ENCODE measurements at places on chromosomes 4 and X.

GRCh38 chr4:185412412-185412811, 13.4 kb downstream of the UFSP2 start:
- no peak for DNase-seq

DNA sequence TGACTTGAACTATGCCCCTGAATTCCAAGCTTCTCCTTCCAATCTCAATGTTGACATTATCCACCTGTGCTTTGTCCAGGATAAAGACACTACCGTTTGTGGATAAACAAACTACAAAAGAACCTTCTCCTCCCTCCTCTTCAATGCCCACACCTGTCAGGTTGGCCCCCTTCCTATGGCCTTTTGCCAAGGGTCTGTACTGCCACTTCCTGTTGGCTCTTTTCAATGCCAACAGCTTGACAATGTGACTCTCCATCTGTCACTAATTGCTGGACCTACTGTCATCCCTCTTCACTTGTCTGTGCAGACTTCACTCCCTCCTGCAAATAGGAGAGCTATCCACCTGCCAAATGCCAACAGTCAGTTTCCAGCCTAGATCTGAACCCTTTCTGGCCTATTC, 35.8 kb upstream of the MID1 start:
- no peak for DNase-seq

GRCh38 chr4:87565746-87566145, 36.6 kb upstream of the SPARCL1 start:
- DNase-seq: no peak

DNA sequence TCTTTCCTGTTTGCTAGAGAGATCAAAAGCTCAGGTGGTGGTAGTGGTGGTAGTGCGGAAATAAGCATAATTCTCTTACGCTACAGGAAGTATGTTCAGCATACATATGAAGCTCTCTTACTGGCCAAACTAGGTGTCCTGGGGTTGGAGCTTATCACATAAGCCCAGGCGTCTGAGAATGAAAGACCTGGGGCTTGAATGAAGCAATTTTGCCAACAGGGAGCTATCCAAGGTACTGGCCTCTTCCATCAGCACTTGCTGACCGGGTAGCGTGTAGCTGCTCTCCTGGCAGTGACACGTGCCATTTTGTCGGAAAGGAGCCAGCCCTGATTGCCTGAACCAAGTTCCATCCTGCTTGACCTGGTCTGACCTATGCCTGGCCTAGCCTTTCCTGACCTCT, 65.9 kb upstream of the HPF1 start:
- peak; percentile 69 for DNase-seq

GRCh38 chr4:108607079-108607815, 13.1 kb upstream of the RPL34 start:
- DNase-seq: no peak

DNA sequence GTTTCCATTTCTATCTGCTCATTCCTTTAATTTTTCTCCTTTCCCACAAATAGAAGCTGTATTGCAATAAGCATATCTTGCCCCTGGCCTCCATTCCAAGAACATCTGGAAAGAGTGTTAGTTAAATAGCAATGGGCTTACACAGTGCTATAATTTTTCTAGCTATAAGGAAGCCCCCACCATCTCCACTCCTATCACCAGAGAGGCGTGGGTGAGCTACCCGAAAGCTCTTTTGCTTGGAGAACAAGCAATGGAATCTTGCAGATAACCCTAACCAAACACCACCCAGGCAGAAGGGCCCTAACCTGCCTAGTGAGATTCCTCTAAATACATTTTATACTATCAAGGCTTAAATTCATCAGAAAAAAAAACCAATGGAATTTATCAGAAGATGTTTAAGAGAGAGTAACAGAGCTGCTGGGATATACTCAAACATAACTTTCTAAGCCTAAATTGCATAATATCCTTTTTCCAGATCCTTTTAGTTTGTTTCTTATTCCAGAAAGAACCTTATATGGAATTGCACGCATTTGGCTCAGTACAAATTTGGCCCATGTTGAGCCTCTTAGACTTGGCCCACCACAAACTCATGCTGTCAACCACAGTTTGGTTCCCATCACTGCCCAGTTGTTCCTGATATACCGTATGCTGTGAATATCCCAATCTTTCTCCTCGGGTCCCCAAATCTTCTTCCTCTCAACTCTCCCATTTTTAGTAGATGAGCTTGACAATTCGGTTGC, 91.6 kb upstream of the PLAC1 start:
- no peak for DNase-seq

DNA sequence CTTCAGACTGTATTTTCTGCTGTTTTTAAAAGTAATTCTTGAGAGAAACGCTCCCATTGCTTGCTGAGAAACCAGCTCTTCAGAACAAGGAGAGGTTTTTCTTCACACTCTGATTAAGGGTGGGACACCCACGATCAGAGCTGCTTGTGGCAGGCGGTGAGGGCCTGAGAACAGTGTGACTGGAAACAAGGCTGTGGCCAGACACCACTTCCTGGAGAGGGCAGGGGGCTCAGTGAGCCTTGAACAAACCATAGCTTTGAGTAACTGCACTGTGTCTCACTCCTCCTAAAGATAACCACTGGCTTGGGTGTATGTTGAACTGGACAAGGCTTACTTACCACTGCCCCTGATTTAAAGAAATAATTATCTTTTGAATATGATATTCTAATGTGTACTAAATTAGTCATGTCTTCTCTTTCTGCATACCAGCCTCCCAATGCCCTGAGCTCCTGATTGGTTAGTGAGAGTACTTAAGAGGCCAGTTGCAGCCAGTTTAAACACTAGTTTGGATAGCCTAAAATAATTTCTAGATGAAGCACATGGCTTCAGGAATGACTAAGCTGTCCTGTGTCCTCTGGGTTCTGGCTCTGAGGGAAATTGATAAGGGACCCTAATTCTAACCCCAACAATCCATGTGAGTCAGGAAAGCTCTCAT, 3.7 kb upstream of the GPR82 start:
- DNase-seq: no peak

DNA sequence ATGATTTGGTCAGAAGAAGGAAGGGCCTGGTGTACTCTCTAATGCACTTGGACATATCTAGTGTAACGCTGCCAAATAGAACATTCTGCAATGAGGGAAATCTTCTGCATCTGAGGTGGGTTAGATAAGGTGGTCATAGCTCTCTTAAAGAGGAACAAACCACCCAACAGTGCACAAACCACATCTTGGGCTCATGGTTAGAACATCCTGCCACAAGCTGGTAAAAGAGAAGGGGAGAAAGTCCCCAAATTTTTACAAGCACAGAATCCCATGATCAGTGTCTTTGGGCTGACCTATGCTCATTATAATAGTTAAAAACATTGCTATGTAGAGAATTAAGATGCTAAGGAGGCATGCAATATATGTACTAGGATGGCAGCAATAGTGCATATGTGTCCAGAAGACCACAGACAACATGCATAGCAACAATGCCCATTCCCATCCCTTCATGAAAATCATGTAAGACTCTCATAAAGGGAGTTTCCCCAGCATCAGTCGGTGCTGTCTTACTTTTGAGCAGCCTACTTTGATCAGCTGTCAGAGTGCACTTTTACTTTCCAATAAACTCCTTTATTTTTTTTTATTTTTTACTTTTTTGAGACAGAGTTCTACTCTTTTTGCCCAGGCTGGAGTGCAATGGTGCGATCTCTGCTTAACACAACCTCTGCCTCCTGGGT, 99.7 kb upstream of the SLC7A11 start:
- no peak for DNase-seq

DNA sequence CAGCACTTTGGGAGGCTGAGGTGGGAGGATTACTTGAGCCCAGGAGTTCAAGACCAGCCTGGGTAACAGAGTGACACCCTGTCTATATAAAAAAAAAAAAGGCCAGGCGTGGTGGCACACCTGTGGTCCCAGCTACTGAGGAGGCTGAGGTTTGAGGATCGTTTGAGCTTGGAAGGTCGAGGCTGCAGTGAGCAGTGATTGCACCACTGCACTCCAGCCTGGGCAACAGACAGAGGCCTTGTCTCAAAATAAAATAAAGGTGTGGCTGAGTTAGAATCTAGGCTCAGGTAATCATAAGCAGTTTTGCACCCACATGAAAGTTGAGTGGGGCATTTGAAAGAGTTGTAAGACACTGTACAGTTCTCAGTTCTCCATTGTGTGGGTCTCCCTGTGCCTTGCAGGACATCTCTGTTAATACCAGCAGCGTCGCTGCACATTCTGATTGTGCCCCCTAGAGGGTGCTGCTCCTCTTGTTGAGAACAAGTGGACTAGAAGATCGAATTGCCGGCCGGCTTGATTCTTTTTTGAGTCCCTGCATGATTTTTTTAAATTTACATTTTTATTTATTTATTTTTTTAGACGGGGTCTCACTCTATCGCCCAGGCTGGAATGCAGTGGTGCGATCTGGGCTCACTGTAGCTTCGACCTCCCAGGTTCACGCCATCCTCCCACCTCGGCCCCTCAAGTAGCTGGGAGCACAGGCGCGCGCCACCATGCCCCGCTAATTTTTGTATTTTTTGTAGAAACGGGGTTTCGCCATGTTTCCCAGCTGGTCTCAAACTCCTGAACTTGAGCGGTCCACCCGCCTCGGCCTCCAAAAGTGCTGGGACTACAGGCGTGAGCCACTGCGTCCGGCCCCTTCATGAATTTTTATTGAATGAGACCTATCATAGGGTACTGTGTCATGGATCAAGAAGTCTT, 73.6 kb upstream of the RBMX start:
- peak; percentile 21 for DNase-seq

GRCh38 chr4:152304220-152304619, 231.7 kb downstream of the FBXW7 start:
- DNase-seq: no peak

DNA sequence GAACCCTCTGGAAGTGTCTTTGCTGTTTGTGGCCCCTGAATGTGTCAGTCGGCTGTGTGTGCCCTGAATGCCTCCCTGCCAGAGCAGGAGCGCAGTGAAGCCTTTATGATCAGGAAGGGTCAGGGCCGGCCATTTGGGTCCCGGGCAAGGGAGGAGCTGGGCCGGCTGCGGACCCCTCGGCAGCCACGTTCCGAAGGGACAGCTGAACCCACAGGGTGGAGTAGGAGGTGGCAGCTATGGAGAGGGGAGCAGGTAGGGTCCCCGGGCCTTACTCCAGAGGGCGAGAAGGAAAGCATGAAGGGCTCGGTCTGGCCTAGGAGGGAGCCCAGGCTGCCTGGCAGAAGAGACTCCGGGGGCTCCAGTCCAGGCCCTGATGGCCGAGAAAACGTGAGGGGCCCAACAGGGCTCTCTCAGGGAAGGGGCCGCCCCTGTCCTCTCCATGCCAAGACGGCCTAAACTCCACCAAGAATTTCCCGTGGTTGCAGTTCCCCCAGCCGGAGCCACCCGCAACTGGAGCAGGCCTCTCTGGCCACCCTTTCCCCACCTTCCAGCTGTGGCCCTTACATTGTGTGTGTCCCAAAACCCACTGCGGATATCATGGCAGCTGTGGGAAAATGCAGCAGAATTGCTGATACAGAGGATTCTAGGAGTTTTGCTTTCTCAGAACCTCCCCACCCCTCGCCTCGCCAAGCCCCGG, 182.2 kb upstream of the STK26 start:
- DNase-seq: no peak

DNA sequence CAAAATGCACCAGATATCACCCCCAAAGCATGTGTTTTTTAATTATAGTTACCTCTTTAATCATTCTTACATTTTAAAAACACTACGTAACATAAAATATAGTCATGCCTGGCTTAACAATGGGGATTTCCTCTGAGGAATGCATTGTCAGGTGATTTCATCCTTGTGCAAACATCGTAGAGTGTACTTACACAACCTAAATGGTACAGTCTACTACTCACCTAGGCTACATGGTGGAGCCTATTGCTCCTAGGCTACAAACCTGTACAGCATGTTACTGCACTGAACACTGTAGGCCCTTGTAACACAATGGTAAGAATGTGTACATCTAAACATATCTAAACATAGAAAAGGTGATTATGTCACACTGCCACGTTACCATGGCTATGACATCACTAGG, 208.6 kb downstream of the SPOCK3 start:
- DNase-seq: no peak

DNA sequence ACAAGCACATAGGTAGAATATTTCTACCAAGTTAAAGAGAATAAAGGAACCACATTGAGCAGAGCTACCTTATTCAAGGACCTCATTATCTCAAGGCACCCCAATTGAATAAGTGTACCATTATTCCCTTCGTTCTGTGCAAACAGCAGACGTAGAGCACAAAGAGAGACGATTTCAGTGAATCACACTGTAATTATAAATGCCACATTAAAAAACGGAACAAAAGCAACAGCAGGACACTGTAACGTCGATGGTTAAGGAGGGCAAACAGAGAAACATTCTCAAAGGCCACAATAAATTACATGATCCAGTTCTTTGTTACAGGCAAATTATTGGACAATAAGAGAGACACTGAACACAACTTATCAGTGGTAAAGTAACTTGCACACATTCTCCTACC, 644.1 kb upstream of the TENM3 start:
- no peak for DNase-seq

DNA sequence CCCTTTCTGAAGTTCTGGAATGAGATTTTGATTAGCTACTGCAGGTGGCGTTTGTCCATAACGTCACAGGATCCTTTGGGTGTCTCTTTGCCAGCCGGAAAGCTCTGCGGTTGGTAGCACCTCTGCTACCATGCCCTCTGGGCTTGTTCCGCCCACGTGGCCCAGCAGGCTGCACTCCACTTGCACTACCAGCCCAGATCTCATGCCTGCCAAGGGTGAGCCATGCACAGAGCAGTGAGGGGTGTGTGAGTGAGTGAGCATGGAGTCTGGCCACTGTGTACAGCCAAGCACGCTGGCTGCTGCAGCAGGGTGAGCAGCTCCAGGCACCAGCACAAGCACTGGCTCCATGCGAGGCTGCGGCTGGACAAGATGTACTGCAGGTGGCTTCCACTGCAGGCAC, 6.6 kb upstream of the HNRNPD start:
- DNase-seq: no peak

DNA sequence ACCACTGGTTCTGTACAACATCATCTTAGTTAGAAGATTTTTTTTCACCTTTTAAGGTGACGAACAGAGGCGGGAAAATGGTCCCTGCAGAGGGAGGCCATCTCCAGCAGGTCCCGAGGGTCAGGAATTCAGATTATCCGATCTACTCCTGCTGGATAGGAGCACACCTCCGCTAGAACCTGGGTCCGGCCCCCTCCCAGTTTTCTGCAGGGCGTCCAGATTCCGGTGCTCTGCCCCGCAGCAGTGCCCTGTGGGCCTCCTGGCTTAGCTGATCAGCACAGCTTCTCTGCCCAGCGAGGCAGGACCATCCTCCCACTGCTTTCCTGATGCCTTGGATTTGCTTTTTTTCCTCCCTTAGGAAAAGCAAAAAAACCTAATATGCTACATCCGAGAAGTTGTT, 2.3 kb downstream of the TBL1X start:
- no peak for DNase-seq

GRCh38 chrX:150421816-150422215, 58.7 kb downstream of the MAMLD1 start:
- DNase-seq: no peak

DNA sequence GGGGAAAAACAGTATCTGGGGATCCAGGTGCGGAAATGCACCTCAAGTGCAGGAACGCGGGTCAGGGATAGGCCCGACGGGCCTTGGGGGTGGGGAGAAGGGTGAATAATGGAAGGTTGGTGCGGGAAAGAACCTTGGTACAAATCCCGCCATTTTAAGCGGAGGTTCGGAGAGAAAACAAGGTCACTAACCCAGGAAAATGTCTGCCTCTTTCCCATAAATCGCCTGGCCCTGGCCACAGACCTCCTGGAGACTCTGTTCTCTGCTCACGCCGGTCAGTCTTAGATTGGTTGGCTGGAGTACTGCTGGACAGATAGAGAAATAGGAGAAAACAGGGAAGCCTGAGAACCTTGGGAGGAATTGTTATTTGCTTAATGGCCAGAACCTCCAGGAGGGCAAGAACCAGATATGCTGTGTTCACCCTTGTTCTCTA, 897 bp upstream of the FBXL5 start:
- DNase-seq: no peak

Measured in retinal pigment epithelial cell (primary cell).